Fibroblast of skin of right quadriceps (primary cell): ENCODE measurements at places on chromosomes 3 and 15.

GRCh38 chr15:53072077-53072476 is 281.9 kb upstream of the ONECUT1 start:
- peak; percentile 4 for DNase-seq

DNA sequence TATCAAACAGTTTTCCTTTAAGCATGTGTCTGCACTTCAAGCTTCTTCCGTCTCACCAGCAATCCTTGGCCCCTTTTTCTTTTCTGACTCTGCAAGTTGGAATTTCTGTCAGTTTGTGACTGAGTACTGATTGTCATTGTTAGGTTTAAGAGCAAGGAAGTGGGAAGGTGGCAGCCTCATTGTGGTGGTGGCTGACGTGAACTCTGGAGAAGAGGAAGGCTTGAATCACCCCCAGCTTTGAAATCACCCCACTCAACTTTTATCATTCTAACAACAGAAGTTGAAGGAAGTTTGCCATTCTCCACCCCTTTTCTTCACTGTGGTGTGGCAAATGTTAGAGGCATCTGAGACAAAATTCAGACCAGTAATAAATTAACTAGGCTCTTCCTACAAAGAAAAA is 231.6 kb upstream of the AGTR1 start:
- peak; percentile 71 for DNase-seq

GRCh38 chr15:39778021-39778420 is 4.6 kb downstream of the FSIP1 start:
- DNase-seq, result no peak

DNA sequence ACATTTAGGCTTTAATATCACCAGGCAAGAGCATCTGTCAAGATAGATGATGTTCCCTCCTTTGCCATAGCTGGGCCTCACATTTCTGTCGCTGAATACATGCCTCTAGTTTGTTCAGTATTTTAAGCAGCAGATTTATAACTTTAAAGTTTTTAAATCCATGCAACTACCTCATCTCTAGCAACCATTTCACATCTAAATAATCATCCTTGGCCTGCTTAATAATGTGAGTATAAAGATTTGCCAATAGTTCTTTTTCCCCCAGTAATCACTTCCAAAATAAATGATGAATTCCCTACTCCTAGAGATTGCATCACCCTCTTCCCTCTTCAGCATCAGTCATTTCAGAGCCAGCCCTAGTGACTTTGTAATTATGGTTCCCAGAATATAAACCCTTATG is 36.2 kb upstream of the FILIP1L start:
- DNase-seq, result peak; percentile 56

DNA sequence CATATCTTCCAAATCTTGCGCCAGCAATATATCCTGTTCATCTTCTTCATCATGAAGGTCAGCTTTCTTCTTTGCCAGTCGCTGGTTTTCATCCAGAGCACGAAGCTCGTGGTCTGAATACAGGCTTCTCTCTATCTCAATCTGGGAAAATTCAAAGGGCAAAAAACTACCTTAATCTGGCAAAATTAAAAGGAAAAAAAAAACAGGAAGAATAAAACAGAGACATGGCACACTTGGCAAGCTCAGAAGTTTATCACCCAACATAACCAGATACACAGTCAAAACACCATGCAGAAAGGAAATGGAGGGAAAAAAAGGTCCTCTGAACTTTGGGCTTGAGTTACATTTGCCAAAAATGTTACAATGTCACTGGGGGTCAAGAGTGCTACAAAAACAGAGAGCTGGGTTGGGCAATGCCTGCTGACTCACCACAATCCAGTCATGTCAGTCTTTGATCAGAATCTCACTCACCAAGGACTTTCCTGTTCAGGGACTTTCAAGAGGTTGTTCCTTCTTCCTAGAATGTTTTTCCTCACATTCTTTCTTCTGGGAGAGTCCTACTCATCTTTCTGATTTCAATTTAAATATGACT is 1.5 kb downstream of the MRPL46 start:
- peak; percentile 21 for DNase-seq

DNA sequence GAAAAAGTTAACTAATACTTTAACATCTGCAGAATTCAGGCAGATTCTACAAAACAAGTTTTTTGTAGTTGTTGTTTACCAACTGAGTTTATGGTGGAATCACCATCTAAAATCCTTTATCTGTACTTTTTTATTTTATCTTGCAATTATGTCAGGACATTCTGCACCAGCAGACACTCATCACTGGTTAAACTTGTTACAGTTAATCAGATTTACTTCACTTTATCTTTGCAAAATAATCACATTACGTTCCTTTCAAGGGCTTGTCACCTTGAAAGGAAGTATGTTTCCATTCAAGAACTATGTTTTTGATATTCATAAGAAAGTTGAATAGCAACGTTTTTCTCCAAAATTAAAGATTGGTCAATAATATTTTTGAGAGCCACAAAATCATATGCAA is 796.6 kb upstream of the ROBO1 start:
- DNase-seq, result no peak

DNA sequence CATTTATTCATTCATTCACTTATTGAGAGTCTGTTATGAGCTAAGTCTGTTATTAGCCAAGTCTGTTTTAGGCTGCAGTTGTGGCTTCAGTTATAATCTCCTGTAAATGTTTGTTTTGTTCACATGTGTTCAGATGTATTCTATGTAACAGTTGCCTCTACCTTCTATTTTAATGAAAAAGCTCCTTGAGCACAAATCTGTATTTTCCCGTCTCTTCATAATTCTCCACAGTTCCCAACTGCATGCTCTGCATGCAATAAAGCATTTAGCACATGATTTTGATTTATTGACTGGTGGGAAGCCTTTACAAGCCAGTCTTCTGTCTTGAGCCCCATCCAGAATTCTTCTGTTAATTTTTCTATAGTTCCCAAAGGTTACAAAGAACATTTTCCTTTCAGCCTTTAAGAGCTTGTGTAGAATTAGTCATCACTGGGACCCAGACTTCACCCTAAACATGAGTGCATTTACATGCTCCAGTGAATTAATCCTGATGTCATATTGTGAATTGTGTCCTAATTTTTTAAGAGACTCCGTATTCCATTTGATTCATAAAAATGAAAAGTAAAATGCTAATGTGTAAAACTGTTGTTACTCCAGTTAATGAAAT is 122.3 kb upstream of the NR2E3 start:
- DNase-seq, result peak; percentile 82

DNA sequence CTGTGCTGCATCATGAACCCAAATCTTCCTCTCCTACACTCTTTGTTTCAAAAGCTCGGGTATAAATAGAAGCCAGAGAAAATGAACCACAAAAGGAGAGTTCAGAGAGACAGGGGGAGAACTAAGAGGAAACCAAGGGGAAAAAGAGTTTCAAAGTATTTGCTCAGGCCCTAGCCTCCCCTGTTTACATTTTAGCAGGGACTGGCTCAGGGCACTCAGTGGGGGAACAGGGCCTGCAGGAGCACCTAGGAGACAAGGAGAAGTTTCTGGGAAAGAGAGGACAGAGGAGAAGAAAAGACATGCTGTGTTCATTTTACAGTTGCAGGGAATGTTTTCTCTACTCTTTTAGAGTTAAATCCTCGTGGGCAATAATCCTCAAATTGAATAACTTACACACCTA is 8.5 kb upstream of the IL17RD start:
- DNase-seq, result no peak

- no peak for DNase-seq
Measured at GRCh38 chr3:58642846-58643245, 23.7 kb downstream of the FAM3D start.

DNA sequence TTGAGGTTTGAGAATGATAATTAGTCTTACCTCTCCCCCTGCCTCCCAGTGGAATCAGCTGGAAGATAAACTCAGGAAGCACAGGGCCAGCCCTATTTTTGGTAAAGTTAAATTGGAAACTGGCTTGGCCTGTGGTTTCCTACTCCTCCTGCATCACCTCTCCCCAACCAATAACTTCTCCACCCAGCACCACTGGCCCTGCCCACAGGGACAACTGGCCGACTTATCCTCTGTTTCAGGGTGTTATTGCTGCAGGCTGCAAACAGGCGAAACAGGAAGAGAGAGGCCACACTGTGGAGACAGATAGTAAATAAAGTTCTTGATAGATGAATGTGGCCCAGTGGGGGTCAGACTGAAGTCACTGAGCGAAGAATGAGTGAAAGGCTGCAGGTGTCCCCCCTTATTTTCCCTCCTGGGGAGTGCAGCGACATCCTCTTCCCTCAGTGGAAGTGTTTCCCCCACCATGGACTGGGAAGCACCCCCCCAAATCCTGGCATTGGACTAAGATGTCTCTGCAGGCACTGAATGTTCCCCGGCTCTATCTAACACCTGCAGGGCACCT is 47.1 kb downstream of the PDIA5 start:
- DNase-seq, result no peak

DNA sequence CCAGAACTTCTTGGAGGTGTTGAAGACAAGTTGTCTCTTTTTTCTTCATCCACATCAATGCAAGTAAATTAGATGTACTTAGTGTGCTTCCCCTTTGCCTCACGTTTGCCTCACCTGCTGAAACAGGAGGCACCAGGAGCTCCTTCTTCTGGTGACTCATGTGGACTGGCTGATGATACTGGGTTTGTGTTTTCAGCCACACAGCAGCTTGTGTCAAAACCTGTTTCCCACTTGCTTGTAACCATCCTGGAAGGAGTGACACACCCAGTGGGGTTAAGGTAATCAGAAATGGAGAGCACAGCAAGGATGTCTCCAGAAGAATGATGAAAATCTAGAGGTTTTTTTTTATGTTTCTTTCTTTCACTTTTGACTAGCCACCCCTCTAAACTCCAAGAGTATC is 143.3 kb upstream of the RBMS3 start:
- no peak for DNase-seq

DNA sequence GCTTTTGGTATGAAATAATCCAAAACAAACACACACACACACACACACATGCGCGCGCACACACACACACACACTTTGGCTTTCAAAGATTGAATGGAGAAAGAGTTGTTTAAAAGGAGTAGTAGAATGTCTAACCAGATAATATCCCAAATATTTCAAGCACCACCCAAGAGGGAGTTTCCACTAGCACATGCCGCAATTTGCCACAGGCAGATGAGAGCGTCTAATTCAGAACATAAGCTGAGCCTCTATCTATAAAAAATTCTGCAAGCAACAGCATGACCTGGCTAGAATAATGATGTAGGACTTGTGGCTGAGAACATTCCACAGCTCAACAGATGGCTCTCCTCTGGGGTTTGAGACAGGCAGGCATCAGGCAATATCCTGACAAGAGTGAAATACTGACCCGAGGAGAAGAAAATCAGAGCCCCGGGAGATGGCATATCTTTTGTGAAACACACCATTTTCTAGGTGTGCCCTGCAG is 302.5 kb upstream of the GADL1 start:
- DNase-seq, result peak; percentile 75
